Stimulated activated CD4-positive, alpha-beta T cell treated with anti-CD3 and anti-CD28 coated beads, Interleukin-1b, Interleukin-23, amount 100 ng/mL, for 1 hour (primary cell): ENCODE measurements at places on chromosomes 13 and 19.

- no peak for DNase-seq
These were observed 99.0 kb upstream of the TNFSF11 start for GRCh38 chr13:42474954-42475353.

GRCh38 chr19:34276614-34277013 is 22.3 kb downstream of the GARRE1 start:
- DNase-seq = no peak

DNA sequence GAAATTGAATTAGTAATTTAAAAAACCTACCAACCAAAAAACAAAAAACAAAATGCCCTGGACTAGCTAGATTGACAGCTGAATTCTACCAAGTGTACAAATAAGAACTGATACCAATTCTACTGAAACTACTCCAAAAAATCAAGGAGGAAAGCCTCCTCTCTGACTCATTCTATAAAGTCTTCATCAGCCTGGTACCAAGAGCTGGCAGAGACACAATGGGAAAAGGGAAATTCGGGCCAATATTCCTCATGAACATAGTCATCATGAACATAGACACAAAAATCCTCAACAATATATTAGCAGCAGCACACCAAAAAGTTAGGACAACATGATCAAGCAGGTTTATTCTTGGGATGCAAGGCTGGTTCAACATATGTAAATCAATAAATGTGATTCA is 2667.7 kb upstream of the PCDH20 start:
- DNase-seq = no peak

DNA sequence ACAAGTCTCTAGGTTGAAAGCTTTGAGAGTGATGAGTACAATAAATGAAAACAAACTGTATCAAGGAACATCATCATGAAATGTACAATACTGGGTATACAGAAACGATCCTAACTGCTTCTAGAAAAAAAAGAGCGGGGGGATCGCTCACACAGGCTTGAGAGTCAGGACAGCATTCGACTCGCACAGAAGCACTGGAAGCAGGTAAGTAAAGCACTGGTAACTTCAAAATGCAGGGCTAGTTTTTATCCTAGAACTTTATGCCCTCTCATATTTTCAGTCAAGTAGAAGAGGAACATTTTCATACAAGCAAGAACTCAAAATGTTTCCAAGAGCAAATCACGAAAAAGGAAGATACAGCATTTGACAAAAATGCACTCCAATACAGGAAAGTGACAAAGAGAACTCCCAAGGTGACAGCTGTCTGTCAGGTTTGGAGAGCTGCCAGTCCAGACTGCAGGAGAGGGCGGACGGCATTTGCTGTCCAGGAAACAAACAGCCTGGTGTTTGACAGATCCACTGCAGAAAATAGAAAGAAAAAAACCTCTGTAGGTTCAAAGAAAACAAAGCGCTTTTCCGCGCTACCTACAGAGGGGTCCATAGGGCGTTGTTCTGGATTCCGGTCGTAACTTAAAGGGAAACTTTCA is 58.2 kb upstream of the XPO4 start:
- no peak for DNase-seq

GRCh38 chr19:30091456-30091855 is 149.4 kb downstream of the URI1 start:
- DNase-seq = no peak

DNA sequence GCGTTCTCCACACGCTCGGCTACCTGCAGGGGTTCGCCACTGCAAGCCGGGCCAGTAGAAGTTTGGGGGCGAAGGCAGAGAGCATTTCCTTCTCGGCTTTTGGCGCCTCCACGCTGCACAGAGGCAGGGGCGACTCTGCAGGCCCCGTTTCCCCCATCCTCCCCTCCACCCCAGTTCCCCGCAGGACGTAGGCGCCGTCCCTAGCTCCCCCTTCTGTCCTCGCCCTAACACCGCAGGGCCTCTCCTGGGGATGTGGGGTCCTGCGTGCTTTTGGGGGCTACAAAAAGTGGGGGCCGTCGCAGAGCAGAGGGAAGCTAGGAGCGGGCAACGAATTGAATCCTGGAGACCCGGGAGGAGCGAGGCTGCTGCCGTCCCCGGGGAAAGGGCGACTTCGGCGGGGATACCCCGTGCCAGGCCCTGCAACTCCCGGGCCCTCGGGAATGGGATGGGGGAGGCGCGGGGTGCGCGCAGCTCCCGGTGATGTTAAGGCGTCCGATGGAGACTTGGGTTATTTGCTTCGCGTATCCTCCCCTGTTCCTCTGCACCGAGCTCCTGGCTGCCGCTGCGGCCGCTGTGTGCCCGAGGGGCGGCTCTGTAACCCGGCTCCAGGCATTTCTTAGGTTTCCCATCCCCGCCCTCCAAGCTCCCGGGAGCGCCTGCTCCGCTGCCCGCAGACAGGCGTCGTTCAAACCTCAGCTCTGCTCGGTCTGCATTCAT is 255.9 kb upstream of the SOX21 start:
- DNase-seq = no peak

GRCh38 chr13:79402074-79402635 is 3.9 kb downstream of the RBM26 start:
- no peak for DNase-seq

GRCh38 chr13:71493189-71493588 is 373.8 kb downstream of the DACH1 start:
- DNase-seq = no peak

DNA sequence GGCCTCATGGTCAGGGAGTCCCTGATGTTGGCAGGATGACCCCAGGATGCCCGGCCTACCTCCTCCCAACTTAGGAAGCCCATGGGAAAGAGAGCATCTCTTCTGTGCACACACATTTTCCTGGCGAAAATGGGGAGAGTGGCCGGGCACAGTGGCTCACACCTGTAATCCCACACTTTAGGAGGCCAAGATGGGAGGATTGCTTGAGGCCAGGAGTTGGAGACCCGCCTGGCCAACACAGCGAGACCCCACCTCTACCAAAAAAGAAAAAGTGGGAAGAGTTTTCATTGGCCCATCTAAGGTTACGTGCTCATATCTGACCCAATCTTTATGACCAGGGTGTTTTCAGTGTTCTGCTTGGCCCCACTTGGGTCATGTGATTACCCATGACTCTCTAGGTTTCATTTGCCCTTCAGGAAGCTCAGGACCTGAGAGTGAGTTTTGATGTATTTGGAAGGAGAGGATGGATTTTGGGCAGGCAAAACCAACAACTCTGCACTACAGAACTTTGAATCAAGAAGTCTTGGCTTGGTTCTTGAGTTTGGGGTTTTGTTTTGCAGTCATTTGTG is 33.6 kb upstream of the SHKBP1 start:
- no peak for DNase-seq

GRCh38 chr19:3580156-3580934 is 4.9 kb upstream of the GIPC3 start:
- no peak for DNase-seq
